HT-29 (cell line): ENCODE measurements at places on chromosomes 5 and 9.

DNA sequence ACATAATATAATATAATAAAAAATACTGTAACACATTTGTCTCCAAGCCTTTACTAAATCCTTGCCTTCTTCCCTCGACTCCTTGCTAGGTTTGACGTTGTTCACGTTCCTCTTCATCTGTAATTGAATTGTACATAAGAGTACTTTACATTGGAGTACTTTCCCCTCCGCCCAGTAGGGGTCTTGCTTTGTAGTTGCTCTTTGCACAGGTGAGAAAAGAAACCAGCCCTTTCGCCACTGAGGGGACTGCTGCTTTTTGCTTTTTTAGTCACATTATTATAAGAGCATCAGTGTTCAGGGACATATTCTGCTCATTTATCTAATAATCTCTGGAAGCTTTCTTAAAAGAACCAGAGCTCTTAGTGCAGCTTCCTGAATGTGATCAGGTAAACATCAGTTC is 115.0 kb downstream of the CETN3 start:
- DNase-seq, result peak; percentile 11

DNA sequence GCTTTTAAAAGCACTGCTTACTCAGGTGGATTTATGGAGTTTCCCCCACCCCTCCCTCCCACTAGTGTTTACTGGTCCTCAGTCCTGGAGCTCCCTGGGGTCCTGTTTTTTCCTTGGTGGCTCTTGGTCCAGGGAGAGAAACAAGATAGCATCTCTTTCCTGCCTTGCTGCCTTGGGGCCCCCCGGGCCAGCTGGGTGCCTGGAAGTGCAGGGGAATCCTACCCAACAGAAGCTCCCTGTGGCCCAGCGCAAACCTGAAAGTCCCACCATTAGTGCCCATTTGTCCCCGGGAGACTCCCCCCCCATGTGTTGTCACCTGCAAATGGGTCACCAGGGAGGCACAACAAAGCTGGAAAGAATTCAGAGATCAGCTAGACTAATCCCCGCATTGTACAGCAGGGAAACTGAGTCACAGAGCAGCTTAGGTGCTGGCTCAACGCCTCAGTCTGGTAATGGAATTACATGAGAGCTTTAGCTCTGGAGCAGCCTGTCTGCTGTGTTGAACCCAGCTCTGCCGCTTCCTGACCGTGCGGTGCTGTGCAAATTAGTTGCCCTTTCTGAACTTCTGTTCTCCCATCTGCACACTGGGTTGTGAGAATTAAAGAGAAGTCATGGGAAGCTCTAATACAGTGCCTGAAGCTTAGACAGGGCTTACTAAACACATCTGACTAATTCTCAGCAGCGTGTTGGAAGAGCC is 38.2 kb downstream of the DAB2IP start:
- no peak for DNase-seq

- no peak for DNase-seq
These were observed 43.8 kb downstream of the RECK start for GRCh38 chr9:36080519-36080918.

GRCh38 chr5:177983763-177984583 is 12.1 kb downstream of the PROP1 start:
- DNase-seq, result no peak

GRCh38 chr5:134949316-134949715 is 18.4 kb upstream of the CATSPER3 start:
- no peak for DNase-seq

- peak; percentile 22 for DNase-seq
These were observed 617 bp downstream of the PPP6C start for GRCh38 chr9:125189011-125189360.

DNA sequence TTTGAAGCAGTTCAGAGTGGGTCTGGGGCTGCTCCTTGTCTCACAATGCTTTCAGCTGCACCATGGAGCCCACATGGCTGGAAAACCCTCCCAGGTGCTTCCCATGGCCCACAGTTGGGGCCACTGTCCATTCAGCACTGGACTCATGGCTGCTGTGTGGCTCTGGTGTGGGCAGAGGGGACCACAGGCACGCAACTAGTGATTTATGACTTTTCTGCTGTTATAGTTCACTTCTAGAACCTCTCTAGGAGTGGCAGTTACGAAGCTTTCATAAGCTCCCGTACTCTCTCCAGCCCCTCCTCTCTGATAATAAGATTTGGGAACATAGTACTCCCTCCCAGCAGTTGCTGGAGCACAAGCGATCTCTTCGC is 29.0 kb downstream of the GLRA1 start:
- no peak for DNase-seq

DNA sequence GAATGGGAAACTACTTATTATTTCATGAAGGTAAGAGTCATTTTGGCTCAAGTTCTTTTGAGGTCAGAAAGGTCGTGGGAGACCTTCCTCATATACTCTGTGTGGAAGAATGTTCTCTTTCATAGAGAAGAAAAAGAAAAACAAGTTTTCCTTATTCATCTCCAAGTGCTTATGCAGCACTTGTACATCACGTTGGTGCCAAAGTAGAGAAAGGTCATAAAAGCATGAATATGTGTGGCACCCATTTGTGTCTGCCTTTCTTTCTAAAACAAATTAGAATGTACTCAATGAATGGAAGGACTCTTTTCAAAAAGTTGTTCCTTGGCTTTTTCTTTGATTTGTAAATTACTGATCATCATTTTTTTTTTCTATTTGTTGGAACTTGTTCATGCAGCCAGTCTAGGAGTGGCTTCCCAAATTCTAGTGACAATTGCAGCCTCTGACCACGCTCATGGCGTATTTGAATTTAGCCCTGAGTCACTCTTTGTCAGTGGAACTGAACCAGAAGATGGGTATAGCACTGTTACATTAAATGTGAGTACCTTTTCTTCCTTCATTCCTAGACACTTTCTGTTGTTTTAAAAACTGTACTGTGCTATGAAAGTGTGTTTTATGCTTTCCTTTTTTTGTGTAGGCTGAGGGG is 122.4 kb downstream of the ADGRV1 start:
- no peak for DNase-seq

GRCh38 chr5:93107141-93107540 is 473.9 kb downstream of the NR2F1-AS1 start:
- no peak for DNase-seq

- peak; percentile 73 for DNase-seq
These were observed 124.7 kb downstream of the ALDH1A1 start for GRCh38 chr9:72827950-72828731.

DNA sequence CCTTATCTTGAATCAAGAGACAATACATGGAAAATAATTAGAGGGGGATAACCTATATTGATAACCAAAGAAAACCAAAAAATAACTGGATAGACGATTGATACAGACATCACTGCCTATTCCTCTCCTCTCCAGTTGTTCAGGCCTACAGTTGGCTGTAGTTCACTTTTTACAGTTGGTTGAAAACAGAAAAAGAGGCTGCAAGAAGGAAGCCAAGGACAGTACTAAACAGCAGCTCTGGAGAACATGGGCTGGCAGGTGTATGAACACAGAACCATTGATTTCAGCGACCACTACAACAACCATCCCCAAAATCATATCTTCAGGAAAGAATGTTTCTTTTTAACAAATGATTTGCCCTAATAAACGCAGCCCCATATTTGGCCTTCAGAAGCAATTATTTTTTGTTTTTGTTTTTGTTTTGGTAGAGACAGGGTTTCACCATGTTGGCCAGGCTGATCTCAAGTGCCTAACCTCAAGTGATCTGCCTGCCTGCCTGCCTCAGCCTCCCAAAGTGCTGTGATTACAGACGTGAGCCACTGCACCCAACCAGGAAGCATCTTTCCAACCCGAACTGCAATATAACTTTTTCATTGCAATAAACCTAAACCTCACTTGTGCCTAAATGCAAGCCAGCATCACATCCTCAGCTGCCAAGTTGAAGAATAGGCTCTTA is 64.3 kb downstream of the MLLT3 start:
- no peak for DNase-seq

DNA sequence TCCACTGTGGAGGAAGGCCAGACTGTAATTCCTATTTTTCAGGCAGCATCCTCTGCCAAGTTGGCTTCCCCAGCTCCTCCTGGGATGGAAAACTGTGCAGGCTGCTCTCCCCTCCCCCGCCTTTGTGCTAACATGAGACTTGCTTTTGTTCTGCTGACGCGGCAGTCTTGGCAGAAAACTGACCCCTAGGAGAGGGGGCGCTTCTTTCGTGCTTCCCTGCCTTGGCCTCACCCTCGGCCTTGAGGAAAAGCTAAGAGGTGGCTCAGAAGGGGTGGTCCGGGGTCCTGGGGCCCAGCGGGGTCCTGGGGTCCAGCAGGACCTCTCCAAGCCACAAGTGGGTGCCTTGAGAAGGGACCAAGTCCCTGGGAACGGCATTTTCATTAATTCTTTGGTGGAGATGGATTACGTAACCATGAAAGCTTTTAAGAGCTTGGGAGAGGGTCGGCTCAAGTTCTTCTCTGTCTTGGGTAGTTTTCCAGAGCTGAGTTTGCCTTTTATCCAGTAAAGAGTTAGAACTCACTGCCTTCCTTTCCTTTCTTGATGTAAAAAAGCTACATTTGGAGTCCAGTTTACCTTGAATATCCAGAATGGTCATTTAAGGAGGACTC is 51.0 kb downstream of the SH3PXD2B start:
- no peak for DNase-seq

GRCh38 chr9:89706731-89707191 is 101.9 kb downstream of the GADD45G start:
- DNase-seq, result no peak

GRCh38 chr9:127500862-127501261 is 49.6 kb downstream of the LRSAM1 start:
- no peak for DNase-seq

GRCh38 chr9:129587487-129588262 is 33.2 kb downstream of the C9orf50 start:
- no peak for DNase-seq

DNA sequence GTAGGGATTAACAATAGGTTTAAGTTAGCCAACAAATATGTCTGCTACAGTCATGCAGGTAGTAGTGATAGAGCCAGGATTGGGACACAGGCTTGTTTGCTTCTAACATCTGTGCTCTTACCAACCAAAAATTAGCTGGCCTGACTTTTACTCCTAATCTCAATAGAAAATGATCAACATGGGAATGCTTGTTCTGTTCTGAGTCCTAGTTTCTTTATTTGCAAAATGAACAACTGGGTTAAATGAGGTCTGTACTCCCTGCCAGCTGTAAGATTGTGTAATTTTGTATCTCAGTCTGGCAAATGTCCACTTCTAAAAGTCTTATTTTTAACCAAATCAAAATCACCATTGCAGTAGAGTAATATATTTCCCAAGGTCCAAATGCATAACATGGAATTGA is 216.8 kb downstream of the NMUR2 start:
- no peak for DNase-seq

GRCh38 chr5:124973661-124974060 is 227.2 kb upstream of the ZNF608 start:
- no peak for DNase-seq

- DNase-seq, result no peak
These were observed 29.2 kb downstream of the PROP1 start for GRCh38 chr5:177966839-177967166.

DNA sequence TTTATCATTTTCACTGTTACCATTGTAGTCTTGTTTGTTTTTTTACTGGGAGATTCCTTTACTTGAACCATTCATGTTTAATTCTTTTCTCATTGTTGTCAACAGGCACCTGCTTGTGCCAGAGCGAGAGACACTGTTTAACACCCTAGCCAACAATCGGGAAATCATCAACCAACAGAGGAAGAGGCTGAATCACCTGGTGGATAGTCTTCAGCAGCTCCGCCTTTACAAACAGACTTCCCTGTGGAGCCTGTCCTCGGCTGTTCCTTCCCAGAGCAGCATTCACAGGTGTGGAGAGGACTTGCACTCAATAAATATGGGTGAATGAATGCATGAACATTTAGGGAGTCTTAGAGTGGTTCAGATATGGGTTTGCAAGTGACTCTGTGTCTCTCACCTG is 37.5 kb downstream of the NUP214 start:
- no peak for DNase-seq

DNA sequence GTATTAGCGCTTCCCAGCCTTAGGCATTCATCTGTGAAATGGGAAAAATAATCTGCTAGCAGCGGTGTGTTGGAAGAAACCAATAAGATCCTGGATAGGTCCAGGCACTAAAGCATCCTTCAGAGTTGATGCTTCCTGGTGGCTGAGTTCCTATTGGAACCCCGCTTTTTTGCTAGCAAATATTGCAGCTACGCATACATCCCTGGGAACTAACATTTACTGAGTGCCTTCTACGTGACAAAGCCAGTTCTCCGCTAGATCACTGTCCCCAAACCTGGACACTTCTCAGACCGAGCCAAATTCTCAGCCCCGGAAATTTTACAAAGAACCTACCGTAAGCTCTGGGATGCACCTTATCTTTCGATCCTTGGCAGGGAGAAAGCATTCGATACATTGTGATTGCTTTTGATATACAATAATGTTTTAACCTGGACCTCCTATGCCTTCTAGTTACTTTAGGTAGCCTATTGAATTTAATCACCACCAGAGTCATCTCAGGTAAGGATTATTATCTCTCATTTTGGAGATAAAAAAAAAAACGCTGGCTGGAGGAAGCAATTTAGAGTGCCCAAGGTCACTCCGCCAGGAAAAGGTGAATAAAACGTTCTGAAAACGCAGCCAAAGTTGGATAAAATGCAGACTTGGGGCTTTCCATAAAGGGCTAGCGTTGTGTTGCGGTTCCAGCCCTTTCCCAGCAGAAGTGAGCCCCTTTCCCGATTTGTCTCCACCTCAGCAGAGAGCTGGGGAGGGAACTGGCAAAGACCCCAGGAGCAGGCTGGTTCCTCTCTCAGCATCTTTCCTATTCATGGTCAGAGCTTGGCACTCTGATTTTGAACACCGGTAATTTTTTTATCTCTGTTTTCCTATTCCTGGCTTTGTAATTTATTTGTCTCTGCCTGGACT is 2.6 kb upstream of the MSX2 start:
- DNase-seq, result no peak

DNA sequence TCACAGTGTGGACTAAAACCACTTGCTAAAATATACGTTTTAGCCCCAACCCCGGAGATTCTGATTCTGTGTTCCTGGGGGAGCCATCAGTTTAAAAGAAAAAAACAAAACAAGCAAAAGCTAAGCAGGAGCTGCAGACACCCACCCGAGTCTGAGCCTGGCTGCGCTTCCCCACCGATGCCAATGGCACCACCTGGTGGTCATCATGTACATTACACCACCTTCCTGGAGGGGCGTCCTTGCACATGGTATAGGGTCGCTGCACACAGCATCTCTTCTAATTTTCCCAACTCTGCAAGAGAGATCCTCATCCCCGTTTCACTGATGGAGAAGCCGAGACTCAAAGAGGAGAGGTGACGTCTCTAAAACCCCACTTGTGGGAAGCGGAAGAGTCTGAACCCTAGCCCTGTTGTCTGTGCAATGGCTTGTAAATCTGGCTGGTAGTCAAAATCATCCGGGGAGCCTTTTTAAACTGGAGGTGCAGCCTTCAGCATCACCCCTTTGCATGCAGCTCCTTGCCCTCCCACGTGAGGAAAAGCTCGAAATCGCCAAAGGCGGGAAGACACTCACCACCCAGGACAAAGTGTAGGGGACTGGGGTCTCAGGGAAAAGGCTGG is 23.1 kb upstream of the CNOT6 start:
- DNase-seq, result peak; percentile 51

GRCh38 chr9:129570450-129571297 is 50.2 kb downstream of the C9orf50 start:
- DNase-seq, result peak; percentile 30

GRCh38 chr9:38071470-38072134 is 2.6 kb upstream of the SHB start:
- no peak for DNase-seq

- no peak for DNase-seq
These were observed at the start of gene ZNF618 for GRCh38 chr9:113876151-113876992. TSS of gene ZNF618 (plus strand) at chr9:113876309. CDS start at chr9:113876381, 72 bp downstream.

GRCh38 chr5:41403846-41404245 is 106.6 kb downstream of the PLCXD3 start:
- DNase-seq, result no peak
